ENCODE measurements at places on chromosomes 3 and 15. TPM values are rescaled to one million over a fixed set of nuclear protein-coding genes. Genes with fewer than 3 reads are reported as not detected.

Gene CEP19
- 1.9 TPM for total RNA-seq

Gene GOLGA6A
- total RNA-seq, result 0.48 TPM

Gene SEMA3B
- 51.1 TPM for total RNA-seq

Gene CYP19A1
- 1.3 TPM for total RNA-seq

Gene C15orf39
- total RNA-seq, result 39.2 TPM

Gene XCR1
- 0.18 TPM for total RNA-seq
